Vagina (tissue), 2 donors: ENCODE measurements at places on chromosomes 6 and 20.

DNA sequence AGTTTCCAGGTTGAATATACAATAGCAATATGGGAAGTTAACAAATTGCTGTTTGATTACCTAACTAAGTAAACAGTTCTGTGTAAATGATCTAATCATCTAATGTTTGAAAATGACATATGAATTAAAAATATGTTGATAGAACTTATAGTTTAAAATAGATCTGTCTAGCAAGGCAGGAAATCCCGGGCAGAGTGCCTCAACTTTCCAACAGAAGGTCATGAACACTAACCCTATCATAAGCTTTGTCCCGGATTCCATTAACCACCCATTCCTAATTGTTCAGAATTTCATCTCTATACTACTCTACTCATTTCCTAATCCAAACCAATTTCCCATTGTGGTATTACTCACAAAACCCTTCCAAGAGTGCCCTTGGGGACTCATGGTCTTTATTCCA is 10.2 kb downstream of the TAAR1 start:
- DNase-seq = no peak

- no peak for DNase-seq
These were observed 109.7 kb upstream of the NAA20 start for GRCh38 chr20:19907326-19908056.

DNA sequence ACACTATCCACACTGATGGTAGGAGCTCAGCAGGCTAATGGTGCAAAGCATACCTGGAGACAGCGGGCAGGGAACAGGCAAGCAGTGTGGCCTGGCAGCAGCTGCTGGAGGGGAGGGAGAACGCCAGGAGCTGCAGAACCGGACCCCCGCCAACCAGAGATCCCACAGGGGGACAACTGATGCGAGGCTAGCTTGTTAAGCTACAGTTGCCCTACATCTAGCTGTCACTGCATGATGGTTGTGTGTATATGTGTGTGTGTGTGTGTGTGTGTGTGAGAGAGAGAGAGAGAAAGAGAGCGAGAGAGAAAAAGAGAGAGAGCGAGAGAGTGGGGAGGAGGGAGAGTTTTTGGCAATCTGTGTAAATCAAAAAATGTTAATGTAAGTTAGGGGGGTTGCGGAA is 69.7 kb upstream of the NHSL1 start:
- DNase-seq = no peak

GRCh38 chr20:23096986-23097520 is 10.9 kb upstream of the CD93 start:
- DNase-seq = no peak

- no peak for DNase-seq
These were observed 185.5 kb upstream of the RALGAPA2 start for GRCh38 chr20:20897922-20898321.

DNA sequence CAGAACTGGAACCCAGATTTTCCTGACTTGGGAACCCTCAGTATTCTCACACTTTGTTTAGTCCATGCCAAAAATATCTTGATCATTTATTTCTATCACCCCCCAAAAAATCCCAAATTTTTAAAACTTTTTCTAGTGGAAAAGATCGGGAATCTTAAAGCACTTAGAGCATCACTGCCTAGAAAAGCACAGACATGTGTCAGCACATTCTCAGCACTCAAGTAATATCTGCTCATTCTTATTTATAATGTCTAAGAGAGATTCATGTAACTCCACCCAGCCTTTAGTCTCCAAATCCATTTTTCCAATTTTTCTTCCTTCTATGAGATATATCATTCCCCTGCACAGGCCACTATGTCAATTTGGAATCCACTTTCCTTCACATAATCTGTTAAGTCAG is 29.9 kb upstream of the HSF2 start:
- DNase-seq = no peak

DNA sequence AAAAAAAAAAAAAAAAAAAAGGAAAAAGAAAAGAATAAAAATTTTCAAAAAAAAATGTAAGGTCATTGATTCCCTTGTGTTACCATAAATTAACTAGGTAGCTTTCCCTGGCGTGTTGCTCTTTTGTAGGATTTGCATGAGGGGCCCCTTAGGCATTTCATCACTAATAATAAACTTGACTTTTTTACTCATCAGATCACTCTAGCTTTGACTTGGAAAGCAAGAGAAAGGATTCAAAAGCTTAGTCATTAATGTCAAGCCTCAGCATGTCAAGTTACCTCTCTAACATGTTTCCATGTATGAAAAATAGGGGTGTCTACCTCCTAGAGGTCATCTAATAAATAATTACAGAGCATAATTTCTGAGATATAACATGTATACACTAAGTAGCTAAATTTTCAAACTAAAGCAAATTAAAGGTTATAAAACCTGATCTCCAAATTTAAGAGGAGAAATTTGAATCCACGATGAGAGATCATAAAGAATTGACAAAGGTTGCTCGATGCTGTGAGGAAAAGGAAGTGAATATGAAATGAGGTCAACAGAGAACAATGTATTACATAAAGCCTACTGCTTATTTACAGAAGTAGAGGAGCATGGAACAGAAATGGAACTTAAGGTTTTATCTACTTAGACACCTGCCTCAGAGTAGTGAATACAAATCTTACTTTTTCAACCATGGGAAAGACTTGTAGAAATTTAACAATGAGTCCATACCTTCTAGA is 86.8 kb downstream of the ARHGAP18 start:
- no peak for DNase-seq

DNA sequence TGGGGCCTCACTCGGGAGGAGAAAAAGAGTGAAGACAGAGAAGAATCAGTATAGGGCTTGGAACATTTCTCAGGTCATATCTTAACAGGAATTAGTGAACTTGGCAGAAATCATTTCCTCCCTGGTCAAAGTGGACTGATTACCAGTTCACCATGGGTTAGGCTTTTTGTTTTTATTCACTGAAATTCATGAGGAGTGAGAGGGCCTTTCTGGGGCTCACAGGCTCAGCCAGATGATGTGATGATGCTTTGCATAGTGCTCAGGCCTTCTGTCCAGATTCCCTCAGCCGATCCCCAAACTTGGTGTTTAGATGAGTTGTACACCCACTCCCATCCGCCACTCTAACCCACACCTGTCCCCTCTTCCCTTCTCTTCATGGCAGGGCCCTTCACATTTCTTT is 32.5 kb downstream of the SRSF3 start:
- DNase-seq = no peak

DNA sequence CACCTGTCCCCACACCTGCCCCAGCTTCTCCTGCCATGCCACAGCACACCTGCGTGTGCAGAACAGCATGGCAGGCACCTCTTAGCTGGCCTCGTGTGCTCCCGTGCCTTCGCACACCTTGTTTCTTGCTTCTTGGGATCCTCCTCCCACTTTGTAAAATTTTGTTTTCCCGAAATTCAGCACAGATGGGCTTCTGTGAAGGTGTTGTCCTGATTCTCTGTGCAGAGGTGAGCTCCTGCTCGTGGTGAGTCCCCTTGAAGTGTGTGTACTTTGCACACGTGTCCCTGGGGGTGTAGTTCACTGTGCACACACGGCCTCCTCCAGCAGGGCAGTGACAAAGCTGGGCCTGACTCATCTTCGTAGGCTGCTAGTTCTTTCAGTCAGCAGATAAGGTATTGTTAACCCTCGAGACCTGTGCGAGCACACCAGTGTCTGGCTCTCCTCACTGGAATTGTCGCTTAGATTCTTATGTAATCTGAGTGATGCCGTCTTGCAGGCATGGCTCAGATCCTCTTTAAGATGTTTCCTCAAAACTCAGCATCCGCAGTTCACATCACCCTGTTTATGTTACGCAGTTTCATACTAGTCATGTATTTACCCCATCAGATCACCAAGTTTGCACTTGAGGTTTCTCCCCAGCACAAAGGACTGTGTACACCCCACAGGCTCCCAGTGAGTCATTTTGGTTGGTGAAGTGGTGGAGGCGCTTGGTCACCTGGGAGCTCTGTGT is 77.7 kb downstream of the CDYL start:
- DNase-seq = no peak

- DNase-seq = no peak
These were observed 312.2 kb upstream of the FLRT3 start for GRCh38 chr20:14649662-14650061.

DNA sequence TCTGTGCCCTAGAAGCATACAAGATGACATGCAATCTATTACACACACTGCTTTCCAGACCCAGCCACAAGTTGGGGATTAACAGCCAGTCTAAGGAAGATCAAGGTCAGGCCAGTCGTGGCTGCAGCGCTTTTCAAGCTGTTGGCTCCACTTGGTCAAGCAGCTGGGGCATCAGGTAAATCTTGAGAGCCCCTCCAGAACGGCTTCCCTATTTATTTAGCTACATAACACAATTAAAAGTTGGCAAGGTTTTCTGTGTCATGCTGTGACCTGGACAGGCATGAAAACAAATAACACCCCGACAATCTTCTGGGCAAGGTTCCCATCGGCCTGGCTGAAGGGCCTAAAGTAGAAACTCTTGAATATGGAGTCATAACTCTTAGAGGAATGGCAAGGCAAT is 524.3 kb downstream of the PRKN start:
- no peak for DNase-seq

DNA sequence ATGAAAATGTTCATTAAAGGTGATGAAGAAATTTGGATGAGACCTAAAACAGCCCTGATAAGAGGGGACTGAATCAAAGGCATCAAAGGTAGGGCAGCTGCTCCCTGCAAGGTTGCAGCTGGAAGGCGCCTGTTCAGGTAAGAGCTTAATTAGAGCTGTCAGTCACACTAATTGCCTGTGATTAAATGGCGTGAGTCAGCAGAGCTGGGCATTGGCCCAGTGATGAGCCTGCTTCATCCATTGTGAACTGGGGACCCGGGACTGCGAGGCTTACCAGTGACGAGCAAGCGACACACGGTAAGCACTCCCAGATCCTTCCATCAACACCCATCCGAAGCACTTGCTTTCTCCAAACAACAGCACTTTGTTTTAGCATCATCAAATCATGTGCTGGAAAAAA is 621.5 kb upstream of the CDH4 start:
- DNase-seq = no peak

DNA sequence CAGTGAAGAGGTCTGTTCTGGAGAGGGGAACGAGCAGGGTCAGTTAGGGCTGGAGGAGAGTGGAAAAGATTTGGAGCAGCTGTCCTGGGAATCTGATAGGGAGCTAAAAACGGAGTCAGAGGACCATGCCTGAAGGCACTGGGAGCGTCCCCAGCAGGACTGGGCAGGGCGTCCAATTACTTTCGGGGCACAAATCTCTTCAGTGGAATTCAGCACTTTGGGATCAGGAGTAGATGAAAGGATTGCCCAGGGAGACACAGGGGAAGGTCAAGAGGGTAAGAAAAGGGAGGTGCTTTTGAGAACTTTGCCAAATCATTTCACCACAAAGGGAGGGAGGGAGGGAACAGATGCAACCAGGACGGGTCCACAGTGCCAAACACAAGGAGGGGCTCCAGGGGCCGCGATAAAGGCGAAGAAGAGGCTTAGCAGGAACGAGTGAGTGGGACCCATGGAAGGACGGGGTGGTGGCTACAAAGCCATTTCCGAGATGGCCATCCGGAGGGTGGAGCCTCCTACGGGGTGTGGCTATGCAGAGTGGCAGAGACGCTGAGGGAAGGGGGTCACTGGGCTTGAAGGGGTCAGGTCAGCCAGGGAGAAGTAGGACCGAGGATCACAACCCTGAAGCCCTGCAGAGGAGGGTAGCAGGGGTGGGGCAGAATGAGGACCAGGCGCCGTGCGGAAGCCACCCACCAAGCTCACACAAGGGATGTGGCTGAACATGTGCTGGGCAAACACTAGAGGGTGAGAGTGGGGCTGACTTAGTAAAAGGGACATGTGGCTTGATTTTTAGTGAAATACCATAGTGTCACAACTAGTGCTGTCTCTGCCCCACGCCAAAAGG is 180.0 kb upstream of the RREB1 start:
- DNase-seq = no peak

- no peak for DNase-seq
These were observed 32.8 kb upstream of the ZNFX1 start for GRCh38 chr20:49310705-49311104.

DNA sequence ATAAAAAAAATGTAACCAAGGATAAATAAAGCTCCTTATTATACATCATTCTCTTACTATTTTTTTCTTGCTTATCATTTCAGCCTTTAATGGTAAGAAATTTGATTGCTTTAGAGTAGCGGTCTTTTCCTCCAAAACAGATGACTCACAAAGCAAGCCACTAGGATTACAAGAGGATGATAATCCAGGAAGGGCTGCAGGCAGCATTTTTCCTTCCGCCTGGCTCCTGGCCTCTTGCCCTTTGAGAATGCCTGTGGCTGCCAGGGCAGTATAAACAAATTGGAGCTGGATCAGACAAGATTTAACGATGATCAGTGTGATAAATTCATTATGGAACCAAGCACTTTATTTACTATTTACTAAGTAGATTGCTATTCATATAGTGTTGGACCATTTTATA is 9.7 kb upstream of the FBXL4 start:
- no peak for DNase-seq

DNA sequence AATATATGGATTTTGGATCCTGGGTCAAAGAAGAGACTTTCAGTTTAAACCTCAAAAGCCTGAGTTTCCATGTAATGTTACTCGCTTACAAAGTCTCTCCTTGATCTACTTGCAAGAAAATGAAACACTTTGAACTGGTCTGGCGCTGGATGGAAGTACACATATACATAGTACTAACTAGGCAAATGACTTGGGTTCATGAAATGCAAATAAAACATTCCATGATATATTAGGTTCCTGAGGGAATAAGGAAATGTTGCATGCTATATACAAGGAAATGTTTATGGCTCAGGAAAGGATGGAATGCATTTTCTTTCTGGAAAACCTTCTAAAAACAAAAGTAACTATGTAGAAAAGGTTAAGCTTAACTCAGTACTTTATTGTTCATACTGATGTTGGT is 11.4 kb upstream of the TXLNB start:
- no peak for DNase-seq

- no peak for DNase-seq
These were observed 10.8 kb upstream of the EEF1E1 start for GRCh38 chr6:8113131-8113654.

DNA sequence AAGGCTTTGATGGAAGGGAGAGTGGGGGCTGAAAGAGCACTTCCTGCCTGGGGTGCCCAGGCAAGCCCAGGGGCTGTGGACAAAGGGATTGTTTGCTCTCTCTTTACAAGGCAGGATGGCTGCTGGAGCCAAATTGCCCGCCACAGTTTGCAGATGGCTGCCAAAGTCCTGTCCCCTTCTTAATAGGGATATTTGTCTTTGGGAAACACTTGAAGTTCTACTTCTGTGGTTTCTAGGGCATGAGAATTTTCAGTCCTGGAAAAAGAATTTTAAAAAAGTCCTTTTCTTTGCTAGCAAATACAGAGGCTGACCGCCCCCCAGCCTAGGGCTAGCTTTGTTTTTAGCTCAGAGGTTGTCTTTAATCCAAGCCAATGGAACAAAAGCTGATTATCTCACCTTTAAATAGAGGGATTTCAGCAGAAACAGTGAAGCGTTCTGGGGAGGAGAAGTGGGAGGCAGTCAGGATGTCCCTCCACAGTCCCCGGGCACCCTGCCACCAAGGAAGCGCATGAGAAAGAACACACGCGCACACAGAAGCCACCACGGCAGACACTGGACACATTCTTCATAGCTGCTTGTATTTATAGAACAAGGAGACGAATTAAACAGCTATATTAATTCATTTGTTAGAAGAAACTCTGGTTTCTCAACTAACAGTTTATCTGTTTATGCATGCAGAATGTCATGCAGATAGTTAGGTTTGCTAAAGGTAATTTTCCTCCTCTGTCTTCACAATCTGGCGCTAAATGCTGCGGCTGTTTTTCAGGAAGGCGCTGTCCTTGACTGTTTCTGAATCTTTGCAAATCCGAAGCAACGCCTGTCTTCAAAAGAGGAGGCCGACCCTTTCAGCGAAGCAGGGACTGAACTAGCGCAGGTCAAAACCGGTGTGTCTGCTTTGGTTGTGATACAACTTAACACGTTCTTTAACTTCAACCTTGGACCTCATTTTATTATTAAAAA is 736.9 kb downstream of the QKI start:
- no peak for DNase-seq
